Cortex of kidney (tissue), 1 donor: ENCODE measurements at places on chromosomes 2 and 18.

- no peak for DNase-seq
These were observed 28.6 kb downstream of the DNMT3A start for GRCh38 chr2:25312958-25313710.

GRCh38 chr2:120419955-120420354 lies 74.0 kb downstream of the INHBB start:
- no peak for DNase-seq

GRCh38 chr2:75547345-75548035 lies 13.2 kb downstream of the EVA1A start:
- DNase-seq, result no peak

DNA sequence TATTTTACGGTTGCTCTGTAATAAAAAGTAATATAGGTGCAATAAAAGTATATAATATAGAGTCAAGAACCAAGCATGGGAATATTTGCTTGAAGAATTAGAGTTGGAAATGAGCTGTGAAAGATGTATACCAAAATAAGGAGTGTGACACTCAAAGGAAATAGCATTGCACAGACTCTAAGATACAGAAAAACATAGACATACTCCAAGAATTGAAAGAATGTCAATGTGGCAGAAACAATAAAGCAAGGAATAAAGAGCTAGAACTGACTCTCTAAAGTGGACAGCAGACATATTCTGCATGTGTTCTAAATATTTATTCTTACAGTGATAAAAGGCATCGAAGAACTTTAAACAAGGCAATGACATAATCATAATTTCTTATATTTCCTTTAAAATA lies 561.1 kb upstream of the SETBP1 start:
- DNase-seq, result no peak

DNA sequence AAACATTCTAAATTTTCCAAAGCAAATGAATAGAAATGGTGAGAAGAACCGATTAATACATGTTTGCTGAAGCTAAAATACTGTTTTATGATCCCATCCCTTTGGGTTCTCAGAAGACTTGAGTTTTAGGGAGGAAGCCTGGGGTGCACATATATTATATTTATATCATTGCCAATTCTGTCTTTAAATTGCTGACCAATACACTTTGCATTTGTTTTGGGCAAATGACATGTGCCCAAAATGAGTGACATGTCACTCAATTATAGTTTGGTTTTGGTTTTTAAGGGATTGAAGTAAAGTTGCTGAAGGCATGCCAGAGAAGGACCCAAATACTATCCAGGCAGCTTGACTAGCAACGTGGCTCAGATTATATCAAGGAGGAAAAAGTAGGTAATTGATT lies 50.3 kb upstream of the SP3 start:
- DNase-seq, result no peak

DNA sequence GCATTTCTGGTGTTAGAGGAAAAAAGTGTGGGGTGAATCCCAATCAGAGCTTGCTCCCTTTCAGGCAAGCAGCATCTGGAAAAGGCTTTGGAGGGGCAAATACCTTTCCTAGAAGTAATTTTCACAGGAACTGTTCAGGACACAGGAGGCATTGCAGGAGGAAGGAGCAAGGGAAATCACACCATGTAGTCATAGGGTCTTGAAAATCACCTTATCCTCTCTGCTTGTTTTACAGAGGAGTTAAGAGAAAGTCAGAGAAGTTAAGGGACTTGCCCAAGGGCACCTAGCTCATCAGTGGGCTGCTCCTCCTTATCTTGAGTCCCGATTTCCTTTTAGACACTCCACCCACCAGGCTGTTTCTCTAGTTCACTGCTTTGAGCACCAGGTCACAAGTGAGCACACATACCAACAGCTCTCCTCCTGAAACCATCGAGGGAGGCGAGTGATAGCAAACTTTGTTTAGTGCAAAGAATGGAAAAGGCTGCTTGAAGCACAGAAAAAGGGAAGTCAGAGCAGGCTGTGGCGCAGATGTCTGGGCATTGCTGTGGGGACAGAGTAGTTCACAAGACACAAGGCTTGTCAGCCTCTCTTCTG lies 89.2 kb upstream of the CXCR4 start:
- no peak for DNase-seq

DNA sequence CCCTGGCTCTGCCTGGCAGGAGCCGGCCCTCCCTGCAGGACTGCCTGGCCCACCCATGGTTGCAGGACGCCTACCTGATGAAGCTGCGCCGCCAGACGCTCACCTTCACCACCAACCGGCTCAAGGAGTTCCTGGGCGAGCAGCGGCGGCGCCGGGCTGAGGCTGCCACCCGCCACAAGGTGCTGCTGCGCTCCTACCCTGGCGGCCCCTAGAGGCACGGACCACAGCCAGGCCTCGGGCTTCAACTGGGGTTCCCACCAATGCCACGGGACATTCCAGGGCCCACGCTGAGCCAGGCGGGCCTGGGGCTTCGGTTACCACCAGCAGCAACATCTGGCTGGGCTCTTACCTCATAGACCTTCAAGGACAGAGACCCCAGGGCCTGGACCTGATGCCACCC lies 6.1 kb upstream of the GMPPA start:
- no peak for DNase-seq

DNA sequence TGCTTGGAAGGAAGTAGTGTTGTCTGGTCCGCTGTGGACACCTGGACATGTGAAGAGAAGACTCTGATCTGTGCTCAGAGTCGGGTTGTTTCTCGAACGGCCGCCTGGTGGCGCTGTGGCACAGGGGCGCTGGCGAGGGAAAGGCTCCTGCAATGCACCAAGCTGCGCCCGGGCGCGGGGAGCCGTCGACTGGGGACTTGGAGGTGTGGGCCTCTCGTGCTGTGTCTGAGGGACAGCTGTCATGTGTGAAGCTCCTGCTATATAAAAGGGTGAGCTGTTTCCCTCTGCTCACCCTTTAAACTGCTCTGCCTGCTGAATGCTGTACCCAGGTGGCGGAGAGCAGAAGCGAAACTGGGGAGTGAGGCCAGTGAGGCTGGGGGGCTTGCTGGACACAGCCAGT lies 44.0 kb downstream of the GNAL start:
- DNase-seq, result no peak

DNA sequence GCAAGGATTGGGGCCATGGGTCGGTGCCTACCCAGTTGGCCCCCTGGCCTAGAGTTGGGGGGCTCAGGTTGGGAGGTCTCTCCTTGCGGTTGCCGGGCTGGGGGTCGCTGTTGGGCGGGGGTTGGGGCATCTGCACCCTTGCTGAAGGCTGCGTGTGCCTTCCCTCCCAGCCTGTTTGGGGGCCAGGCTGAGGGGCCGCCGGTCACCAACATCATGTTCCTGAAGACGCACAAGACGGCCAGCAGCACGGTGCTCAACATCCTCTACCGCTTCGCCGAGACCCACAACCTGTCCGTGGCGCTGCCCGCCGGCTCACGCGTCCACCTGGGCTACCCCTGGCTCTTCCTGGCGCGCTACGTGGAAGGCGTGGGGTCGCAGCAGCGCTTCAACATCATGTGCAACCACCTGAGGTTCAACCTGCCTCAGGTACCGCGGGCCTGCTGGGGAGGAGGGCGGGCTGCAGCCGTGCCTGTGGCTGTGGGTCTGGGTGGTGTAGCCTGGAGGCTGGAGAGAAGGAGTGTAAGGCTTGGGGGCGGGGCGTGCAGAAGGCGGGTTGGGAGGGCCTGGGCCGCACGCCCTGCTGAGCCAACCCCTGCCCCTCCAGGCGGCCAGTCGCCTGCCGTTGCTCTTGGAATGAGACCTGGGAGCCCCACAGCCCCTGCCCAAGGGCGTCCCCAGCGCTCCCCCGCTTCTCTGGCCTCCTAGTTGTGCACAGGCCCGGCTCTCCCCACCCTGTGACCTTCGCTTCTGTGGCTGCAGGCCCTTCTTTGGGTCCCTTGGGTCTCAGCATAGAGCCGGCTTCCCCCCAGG lies 7.2 kb upstream of the NEU4 start:
- no peak for DNase-seq

DNA sequence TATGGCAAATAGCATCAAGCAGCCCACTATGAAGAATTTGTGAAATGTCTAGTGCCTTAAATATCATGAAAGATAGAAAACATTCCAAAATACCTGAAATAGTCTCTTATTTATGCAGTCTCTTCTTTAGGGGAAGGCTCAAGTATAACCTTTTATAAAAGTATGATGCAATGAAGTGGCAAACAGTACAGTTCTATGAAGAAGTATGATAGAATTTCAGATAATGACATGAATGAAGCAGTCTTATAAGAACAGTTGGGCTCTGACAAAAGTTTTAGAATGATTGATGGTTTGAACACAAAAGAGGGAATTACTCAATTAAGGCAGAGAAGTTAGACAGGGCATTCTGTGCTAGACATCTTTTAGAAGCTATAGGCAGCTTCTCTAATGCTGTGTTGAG lies 1791.8 kb upstream of the PIK3C3 start:
- DNase-seq, result no peak

GRCh38 chr2:160245614-160246155 lies 45.6 kb upstream of the ITGB6 start:
- no peak for DNase-seq

DNA sequence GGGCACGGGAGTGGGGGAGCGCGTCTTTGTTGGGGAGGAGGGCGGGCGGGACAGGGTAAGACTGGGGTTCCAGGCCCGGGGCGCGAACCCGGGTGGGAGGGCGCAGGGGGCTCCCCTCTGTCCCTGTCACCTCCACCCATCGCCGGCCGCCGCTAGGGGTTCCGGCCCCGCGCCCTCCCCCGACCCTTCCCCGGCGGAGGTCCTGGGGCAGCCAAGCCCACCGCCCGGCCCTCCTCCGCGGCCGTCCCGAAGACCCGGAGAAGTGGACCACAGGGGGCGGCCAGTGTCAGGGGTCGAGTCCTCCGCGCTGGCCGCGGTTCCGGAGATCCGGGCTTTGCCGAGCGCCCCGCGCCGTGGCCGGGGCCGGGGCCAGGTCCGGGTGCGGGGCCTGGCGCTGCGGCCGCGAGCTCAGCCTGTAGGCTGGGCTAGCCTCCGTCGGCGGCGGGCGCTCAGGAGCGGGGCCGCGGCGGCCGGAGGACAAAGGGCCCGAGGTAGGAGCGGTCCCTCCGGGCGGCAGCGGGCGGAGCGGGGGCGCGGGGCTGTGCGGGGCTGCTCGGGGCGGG lies 16.6 kb upstream of the E2F6 start:
- no peak for DNase-seq

DNA sequence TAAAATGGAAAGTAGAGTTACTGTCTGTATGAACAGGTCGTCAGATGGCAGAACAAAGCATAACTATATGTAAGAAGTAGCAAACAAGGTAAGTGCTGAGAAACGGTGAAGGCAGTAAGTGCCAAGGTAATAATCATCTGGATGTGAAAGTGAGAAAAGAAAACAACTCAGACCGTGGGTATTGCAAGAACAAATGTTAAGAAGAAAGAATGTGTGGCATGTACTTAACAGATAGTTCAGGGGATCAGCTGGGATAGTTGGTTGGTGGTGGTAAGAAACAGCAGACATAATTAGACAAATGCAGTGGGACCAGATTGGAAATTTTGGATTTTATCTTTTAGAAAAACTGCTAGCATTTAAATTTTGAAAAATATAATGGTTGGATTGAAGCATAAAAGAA lies 375.8 kb upstream of the NXPH2 start:
- no peak for DNase-seq

- no peak for DNase-seq
These were observed 85.5 kb upstream of the STON1 start for GRCh38 chr2:48444404-48444803.

GRCh38 chr2:64392529-64392928 lies 61.4 kb upstream of the LGALSL start:
- DNase-seq, result no peak

DNA sequence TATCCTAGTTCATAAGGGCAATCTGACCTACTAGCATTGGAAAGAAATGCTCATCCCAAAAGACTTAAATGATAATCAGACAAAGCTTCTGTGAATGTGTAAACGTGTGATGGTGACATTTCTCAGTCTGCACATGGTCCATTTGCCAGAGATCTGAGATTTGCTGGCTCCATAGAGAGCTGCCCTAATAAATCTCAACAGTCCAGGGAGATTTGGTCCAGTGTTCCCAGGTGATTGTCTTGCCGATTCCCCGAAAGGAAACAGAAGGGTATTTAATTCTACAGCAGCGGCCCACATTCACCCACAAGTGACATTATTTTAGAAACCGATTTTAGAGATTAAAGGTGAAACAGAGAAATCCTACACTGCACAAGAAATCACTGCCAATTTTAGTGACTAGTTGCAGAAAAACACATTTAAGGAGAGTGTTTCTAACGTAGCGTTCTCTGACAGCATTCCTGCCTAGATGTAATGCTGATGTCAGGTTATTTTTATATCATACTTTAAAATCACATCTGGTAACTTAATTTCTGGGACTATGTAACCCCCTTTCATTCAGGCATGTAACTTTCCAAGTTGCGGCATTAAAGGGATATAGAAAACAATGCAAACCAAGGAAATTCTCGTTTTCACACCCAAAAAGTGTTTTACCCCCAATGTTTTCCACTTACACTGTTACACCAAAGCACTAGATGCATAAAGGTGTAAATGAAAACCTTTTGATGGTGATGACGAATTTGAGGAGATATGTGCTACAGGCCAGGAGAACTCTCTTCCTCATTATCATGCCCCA lies 231.9 kb upstream of the FN1 start:
- no peak for DNase-seq

- DNase-seq, result no peak
These were observed 261.3 kb downstream of the ALPK2 start for GRCh38 chr18:58367425-58368140.

- DNase-seq, result no peak
These were observed 345.5 kb upstream of the CWC22 start for GRCh38 chr2:180352620-180353019.

DNA sequence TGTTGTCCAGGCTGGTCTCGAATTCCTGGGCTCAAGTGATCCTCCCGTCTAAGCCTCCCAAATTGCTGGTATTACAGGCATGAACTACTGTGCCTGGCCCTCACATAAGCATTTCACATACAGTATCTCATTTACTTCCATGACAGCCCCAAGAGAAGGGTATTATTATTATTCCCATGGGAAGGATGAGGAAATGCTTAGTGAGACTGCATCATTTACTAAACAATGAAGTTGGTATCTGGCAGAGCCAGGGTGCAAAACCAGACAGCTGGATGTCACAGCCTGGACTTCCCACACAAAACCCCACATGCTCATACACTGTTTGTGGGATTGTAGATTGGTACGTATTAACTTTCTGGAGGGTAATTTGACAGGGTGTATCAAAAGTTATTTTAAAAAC lies 29.9 kb downstream of the DAPL1 start:
- no peak for DNase-seq

- no peak for DNase-seq
These were observed 390.7 kb upstream of the NETO1 start for GRCh38 chr18:73258375-73259087.

GRCh38 chr2:121722479-121722878 lies 14.2 kb downstream of the NIFK start:
- no peak for DNase-seq
